ENCODE measurements at places on chromosomes 7 and 10.
A peak's percentile ranks its signal among the peaks of the same experiment; 100 is the strongest.

DNA sequence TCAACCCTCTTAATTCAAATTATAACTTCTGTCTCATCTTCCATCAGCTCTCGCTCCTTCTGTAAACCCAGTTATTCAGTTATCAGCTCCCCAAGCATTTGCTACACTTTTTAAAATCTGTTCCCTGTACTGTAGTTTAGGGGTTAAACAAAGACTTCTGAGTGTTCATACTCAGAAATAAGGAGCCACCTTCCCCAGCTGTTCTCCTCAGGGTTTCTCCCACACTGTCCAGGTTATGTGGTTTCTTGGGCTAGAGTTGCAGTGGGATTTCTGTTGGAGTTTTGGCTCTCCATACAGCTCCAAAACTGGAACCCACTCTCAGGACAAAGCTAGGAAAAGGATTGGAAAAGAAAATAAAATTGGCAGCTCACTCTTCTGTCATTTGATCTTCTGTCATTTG lies 20.8 kb downstream of the NHLRC2 start:
- H3K27me3 ChIP-seq, result no peaks in the 10 kb centered on the region
- H3K4me1 ChIP-seq, result peaks cover 14% of the 10 kb centered on the region
- H3K36me3 ChIP-seq, result peaks cover 37% of the 10 kb centered on the region

- H3K4me3 ChIP-seq, result no peak overlapping the region
- no peaks in the 10 kb centered on the region for H3K36me3 ChIP-seq
- H3K4me1 ChIP-seq, result no peaks in the 10 kb centered on the region
- no peak for ATAC-seq
- H3K27ac ChIP-seq, result no peak overlapping the region
Observed at GRCh38 chr10:127216786-127217185, 20.4 kb upstream of the INSYN2A start.

DNA sequence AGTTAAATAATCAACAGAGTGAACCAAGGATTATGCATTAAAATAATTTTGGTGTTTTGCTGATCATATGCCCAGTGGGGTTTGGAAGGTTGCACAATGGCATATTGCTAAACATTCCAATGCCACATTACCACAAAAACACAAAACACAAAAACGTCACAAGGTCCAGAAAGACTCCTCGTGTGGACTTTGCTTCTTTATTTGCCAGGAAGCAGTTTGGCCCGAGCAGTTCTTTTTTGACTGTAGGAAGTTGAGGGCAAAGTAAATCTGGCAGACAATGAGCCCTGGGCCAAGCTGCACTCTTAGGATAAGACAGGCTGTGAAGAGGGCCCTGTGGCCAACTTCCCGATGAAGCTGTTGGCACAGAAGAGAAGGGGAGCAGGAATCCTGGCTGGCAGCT lies 39.2 kb upstream of the SLC35B4 start:
- H3K4me1 ChIP-seq, result no peaks in the 10 kb centered on the region
- no peak for ATAC-seq
- no peak overlapping the region for H3K27ac ChIP-seq
- no peaks in the 10 kb centered on the region for H3K36me3 ChIP-seq

GRCh38 chr7:105691680-105692564 lies 110.6 kb upstream of the EFCAB10 start:
- peak overlapping the region; percentile 97 for H3K27ac ChIP-seq
- peak overlapping the region; percentile 89 for H3K4me3 ChIP-seq
- no peaks in the 10 kb centered on the region for H3K36me3 ChIP-seq
- peaks cover 33% of the 10 kb centered on the region for H3K4me1 ChIP-seq
- no peaks in the 10 kb centered on the region for H3K27me3 ChIP-seq

DNA sequence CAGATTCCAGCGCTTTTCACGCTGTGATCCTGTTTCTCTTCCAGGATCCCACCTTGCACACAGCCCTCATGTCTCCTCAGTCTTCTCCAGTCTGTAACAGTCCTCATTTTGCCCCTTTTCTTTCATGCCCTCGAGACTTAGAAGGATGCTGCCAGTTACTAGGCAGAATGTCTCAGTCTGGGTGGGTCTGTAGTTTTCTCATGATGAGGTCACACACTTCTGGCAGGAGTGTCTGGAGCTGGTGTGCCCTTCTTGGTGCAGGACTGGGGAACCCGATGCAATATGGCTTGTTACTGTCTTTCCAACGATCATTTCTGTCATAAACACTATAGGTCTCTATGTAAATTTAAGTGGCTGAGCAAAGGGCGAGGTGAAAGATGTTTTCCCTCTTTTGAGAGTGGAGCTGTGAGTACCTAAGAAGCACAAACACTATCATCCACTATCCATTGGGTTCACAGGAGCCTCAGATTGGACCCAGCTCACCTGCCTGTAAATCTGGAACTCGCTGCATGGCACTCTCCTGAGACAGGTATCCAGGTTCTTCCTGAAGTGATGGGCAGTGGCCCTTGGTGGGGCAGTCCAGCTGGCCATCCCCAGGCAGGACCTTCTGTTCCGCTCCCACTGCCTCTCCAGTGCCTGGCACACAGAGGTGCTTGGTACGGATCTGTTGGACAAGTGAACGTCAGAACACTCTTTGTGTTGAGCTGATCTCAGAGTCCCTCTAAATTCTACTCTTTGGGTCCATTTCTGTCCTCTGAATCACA lies 64.3 kb upstream of the ZNF32 start:
- H3K4me3 ChIP-seq, result no peak overlapping the region
- H3K4me1 ChIP-seq, result no peaks in the 10 kb centered on the region
- ATAC-seq, result no peak
- no peaks in the 10 kb centered on the region for H3K27me3 ChIP-seq

DNA sequence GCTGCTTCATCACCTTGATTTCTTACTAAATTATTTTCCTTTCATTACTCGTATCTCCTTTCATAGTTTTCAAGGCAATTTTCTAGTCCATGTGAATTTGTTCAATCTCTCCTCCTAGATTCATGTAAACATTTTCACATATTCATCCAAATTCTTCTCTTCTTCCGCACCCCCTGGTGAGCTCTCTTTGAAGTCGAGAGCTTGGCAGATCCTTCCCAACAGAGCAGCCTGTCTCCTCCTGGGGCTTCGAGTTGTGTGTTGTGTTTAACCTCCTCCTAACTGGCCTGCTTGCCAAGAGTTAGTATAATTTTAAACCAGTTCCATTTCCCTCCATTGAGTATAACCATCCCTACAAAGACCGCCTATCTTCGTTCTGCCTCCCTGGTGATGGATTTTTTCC lies 272.4 kb upstream of the CELF2 start:
- no peak for ATAC-seq
- no peaks in the 10 kb centered on the region for H3K4me1 ChIP-seq
- no peak overlapping the region for H3K4me3 ChIP-seq
- no peak overlapping the region for H3K27ac ChIP-seq
- H3K27me3 ChIP-seq, result peaks cover 20% of the 10 kb centered on the region

GRCh38 chr10:101466016-101466912 lies 112.3 kb downstream of the BTRC start:
- no peak overlapping the region for H3K27ac ChIP-seq
- peaks cover 4% of the 10 kb centered on the region for H3K4me1 ChIP-seq

GRCh38 chr7:69717221-69717620 lies 118.9 kb downstream of the AUTS2 start:
- peaks cover 12% of the 10 kb centered on the region for H3K27me3 ChIP-seq
- H3K4me1 ChIP-seq, result no peaks in the 10 kb centered on the region
- H3K4me3 ChIP-seq, result no peak overlapping the region
- no peaks in the 10 kb centered on the region for H3K36me3 ChIP-seq
- no peak for ATAC-seq

- ATAC-seq, result no peak
- no peak overlapping the region for H3K27ac ChIP-seq
- H3K4me3 ChIP-seq, result no peak overlapping the region
- no peaks in the 10 kb centered on the region for H3K4me1 ChIP-seq
Observed at GRCh38 chr10:76915316-76915715, 722.3 kb downstream of the KCNMA1 start.

DNA sequence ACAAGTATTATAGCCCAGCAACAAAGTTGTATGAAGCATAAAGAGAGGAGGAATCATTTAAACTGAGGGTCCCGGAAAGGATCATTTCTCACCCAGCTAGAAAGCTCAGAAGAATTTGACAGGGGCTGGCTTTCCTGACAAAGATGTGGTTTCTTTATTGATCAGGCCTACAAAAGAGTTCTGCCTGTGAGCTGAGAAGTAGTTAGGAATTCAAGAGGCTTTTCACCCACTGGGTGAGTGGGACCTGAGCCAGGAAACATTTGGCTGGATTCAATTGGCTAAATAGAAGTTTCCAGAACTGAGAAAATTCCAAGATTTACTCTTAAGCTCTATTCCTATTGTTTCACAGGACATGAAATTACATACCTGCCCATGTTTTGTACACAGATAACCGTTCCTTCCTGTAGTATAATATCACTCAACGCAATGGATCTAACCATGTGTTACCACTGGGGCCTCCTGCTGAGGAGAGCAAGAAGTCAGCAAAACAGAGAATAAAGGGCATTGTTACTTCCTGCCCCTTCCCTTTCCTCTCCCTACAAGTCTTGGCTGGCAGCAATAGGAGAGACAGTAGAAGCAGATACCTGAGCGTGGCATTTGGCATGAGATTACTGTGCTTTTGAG lies 53.9 kb upstream of the PAPSS2 start:
- H3K27me3 ChIP-seq, result peaks cover under 1% of the 10 kb centered on the region
- no peaks in the 10 kb centered on the region for H3K4me1 ChIP-seq
- no peak overlapping the region for H3K27ac ChIP-seq
- no peak for ATAC-seq

GRCh38 chr10:113397047-113397446 lies 155.8 kb upstream of the HABP2 start:
- H3K27me3 ChIP-seq, result peaks cover 7% of the 10 kb centered on the region
- ATAC-seq, result no peak
- no peaks in the 10 kb centered on the region for H3K36me3 ChIP-seq
- H3K4me3 ChIP-seq, result no peak overlapping the region

GRCh38 chr10:131246775-131247174 lies 64.7 kb downstream of the TCERG1L start:
- no peaks in the 10 kb centered on the region for H3K27me3 ChIP-seq
- no peak overlapping the region for H3K4me3 ChIP-seq
- ATAC-seq, result no peak
- no peaks in the 10 kb centered on the region for H3K36me3 ChIP-seq
- H3K27ac ChIP-seq, result no peak overlapping the region
- H3K4me1 ChIP-seq, result no peaks in the 10 kb centered on the region

GRCh38 chr10:18601321-18601720 lies 50.1 kb downstream of the NSUN6 start:
- no peaks in the 10 kb centered on the region for H3K4me1 ChIP-seq
- no peaks in the 10 kb centered on the region for H3K27me3 ChIP-seq
- H3K4me3 ChIP-seq, result no peak overlapping the region
- H3K36me3 ChIP-seq, result peaks cover 46% of the 10 kb centered on the region

DNA sequence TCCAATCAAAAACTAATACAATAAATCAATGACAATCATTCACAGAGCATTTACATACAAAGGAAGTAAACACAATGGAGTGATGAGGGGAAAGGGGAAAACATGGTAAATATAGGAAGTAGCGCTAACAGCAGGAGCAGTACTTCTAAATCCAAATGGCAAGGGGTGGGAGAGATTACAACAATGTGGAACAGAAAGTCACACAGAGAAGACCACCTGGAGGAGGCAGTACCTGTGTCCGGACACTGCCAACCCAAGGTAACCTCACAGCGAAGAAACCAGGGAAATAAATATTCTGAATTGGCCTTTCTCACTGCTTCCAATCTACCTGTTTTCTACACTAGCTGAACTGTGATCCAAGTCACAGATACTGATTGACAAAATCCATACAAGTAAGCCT lies 58.2 kb downstream of the ABI1 start:
- peaks cover 12% of the 10 kb centered on the region for H3K36me3 ChIP-seq
- H3K4me3 ChIP-seq, result no peak overlapping the region
- H3K27ac ChIP-seq, result peak overlapping the region; percentile 15
- peaks cover 37% of the 10 kb centered on the region for H3K4me1 ChIP-seq
- ATAC-seq, result no peak
- H3K27me3 ChIP-seq, result no peaks in the 10 kb centered on the region

- no peak overlapping the region for H3K4me3 ChIP-seq
- H3K27me3 ChIP-seq, result peaks cover 15% of the 10 kb centered on the region
- H3K4me1 ChIP-seq, result no peaks in the 10 kb centered on the region
- no peak overlapping the region for H3K27ac ChIP-seq
- no peak for ATAC-seq
Observed at GRCh38 chr7:103912891-103913605, 76.4 kb downstream of the RELN start.

DNA sequence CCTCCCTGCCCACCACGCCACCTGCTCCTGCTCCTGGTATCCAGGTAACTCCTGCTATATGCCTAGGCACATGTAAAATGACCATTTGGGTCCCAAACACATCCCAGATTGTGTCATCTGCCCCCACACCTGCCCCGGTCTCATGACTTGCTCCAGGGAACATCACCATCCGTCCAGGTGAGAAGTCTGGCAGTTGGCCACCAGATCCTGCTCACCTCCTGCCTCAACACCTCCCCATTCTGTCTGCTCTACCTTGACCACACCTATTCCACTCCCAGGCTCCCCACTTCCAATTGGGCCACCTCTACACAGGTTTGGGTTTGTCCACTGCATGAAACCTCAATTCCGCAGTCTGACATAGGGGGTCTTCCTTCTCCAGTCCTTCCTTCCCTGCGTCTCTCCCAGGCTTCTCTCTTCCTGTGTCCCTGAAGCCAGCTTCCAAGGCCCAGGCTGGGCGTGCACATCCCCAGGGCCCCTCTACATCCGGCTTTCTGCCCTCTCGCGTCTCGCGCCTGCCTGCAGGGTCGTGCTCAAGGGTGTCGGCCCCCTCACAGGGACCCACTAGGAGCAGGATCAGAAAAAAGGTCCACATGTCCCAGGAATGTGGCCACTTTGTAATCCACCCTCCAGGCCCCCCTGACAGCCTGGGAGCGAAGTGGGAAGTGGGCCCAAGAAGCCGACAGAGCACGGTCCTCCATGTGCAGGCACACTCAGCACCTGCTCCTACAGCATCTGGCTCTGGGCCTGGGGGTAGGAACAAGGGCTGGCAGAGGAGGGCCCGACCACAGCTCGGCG lies 49.3 kb upstream of the DAGLB start:
- H3K4me1 ChIP-seq, result no peaks in the 10 kb centered on the region
- no peaks in the 10 kb centered on the region for H3K36me3 ChIP-seq
- ATAC-seq, result no peak
- H3K27me3 ChIP-seq, result no peaks in the 10 kb centered on the region
- H3K27ac ChIP-seq, result no peak overlapping the region
- no peak overlapping the region for H3K4me3 ChIP-seq

GRCh38 chr7:81710751-81711150 lies 59.1 kb downstream of the HGF start:
- H3K36me3 ChIP-seq, result no peaks in the 10 kb centered on the region
- no peak for ATAC-seq
- no peak overlapping the region for H3K4me3 ChIP-seq
- H3K4me1 ChIP-seq, result no peaks in the 10 kb centered on the region

DNA sequence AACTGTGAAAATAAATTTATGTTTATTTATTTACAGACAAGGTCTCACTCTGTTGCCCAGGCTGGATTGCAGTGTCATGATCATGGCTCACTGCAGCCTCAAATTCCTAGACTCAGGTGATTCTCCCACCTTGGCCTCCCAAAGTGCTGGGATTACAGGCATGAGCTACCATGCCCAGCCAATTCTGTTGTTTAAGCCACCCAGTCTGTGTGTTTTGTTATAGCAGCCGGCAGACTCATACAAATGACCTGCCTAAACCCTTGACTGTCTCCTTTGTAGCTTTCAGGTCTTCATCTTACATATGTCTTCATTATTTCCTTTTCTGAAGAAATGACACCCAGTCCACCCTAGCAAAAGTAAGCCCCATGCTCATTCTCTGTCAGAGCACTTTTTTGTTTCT lies 43.8 kb upstream of the KMT2C start:
- H3K27me3 ChIP-seq, result no peaks in the 10 kb centered on the region
- H3K4me1 ChIP-seq, result no peaks in the 10 kb centered on the region
- no peak for ATAC-seq
- H3K36me3 ChIP-seq, result no peaks in the 10 kb centered on the region
- H3K27ac ChIP-seq, result no peak overlapping the region

- H3K27ac ChIP-seq, result no peak overlapping the region
- no peak overlapping the region for H3K4me3 ChIP-seq
- no peaks in the 10 kb centered on the region for H3K27me3 ChIP-seq
- no peaks in the 10 kb centered on the region for H3K4me1 ChIP-seq
Observed at GRCh38 chr10:94991243-94991888, 52.9 kb downstream of the CYP2C9 start.
